ENCODE measurements at places on chromosomes 12 and 14. TPM values are rescaled to one million over a fixed set of nuclear protein-coding genes. Genes with fewer than 3 reads are reported as not detected.
A peak's percentile ranks its signal among the peaks of the same experiment; 100 is the strongest.

Gene HHIPL1
- total RNA-seq: 0.35 TPM

- H3K36me3 ChIP-seq: no peaks in the 10 kb centered on the region
- peak; percentile 45 for DNase-seq
- H3K27ac ChIP-seq: no peak overlapping the region
Measured at GRCh38 chr12:116060764-116061163, 216.7 kb downstream of the MED13L start.

Gene CFAP73
- not detected for total RNA-seq

GRCh38 chr12:131279281-131279921 is 325.7 kb downstream of the ADGRD1 start:
- no peak overlapping the region for H3K4me3 ChIP-seq
- H3K27ac ChIP-seq: no peak overlapping the region
- no peak for DNase-seq
- no peaks in the 10 kb centered on the region for H3K27me3 ChIP-seq

GRCh38 chr12:66232263-66232662 is 43.2 kb downstream of the IRAK3 start:
- peaks cover 15% of the 10 kb centered on the region for H3K27me3 ChIP-seq
- no peak overlapping the region for H3K27ac ChIP-seq
- H3K4me3 ChIP-seq: no peak overlapping the region
- no peaks in the 10 kb centered on the region for H3K36me3 ChIP-seq
- no peak for DNase-seq
- H3K4me1 ChIP-seq: peaks cover 5% of the 10 kb centered on the region

Gene WNT5B
- total RNA-seq: 0.17 TPM

Data from CD4-positive, alpha-beta memory T cell (primary cell).